ENCODE measurements at places on chromosomes 1 and 21.
A peak's percentile ranks its signal among the peaks of the same experiment; 100 is the strongest.

DNA sequence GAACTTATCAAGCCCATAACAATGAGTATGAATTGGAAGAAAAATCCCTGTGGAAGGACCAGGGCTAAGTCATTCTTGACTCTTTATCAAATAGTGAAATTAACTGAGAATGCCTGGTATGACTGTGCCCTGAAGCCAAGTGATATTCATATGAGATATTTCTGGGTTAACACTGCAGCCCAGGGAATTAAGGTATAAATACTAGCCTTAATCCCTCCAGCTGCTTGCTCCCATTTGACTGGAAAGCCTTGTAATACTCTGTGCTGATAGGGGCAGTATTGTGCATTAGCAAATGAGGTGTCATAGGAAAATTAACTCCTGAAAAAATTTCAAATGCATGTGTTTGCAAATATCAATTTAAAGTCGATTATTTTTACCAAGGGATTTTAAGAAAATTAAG, 568.8 kb downstream of the LMO4 start:
- no peak for DNase-seq

- DNase-seq, result no peak
Observed at GRCh38 chr1:200306944-200307754, 102.7 kb downstream of the ZNF281 start.

- peak; percentile 71 for DNase-seq
Observed at GRCh38 chr21:34986561-34987500, 62.3 kb downstream of the RUNX1 start.

DNA sequence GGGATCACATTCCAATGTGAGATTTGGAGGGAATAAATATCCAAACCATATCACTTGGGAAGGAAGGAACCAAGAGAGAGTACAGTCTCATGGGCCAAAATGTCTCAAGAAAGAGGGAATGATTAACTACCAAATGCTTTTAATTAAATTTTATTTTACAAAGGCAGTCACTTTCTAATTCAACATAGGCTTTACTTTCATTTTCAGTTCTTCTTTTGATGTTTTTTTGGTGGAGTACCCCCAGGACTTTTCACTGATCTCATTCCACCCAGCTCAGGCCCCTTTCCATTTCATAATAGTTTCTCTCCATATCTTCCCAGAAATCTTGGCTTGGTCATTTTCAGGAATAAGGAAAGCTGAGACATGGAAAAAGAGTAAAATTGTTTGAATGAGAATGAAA, 5.1 kb upstream of the SLAMF7 start:
- no peak for DNase-seq

- no peak for DNase-seq
Observed at GRCh38 chr1:82920418-82921248, 1078.3 kb downstream of the TTLL7 start.
